Bronchial epithelial cell (primary cell): ENCODE measurements at places on chromosomes 7 and 10.

DNA sequence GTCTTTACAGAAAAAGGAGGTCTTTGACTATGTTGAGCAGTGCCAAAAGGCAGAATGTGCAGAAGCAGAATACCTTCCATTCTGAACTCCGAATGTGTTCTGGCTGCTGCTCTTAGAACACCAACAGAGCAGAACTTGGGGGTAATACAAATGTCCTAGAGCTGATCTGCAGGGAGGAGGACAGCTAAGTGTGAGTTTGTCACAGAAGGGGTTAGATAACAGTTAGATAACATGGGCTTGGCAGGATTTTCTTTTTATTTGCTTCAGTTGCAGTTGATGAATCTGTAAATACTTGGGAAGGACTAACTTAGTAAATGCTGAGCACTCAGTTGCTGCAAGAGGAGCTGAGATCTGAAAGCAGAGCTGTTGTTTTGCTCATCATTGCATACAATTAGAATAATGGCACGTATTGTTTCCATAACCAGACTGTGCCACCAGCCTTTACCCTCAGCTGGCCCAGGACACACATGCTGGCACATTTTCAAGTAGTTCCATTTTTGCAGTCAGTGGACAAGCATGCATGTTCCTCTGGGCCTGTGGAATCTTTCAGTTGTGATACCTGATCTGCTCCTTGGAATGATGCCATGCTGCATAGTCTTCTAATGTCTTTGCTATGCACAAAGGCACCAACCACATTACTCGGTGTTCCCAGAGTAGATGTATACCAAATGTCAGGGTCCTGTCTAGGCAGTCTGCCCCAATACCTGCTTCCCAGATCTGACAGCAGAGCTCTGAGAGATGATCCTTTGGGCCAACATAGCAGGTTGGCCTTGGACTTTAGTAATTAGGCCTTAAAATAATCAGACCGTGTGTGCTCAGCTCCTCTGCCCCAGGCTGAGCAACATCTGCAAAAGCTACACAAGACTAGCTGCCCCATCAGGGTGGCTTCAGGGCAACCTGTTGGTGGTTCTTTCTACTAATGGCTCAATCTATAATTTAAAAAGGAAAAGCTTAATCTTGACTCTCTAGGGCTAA lies 55.7 kb downstream of the GSDME start:
- DNase-seq = peak; percentile 83

GRCh38 chr7:9498303-9498702 lies 1064.9 kb downstream of the NXPH1 start:
- no peak for DNase-seq

DNA sequence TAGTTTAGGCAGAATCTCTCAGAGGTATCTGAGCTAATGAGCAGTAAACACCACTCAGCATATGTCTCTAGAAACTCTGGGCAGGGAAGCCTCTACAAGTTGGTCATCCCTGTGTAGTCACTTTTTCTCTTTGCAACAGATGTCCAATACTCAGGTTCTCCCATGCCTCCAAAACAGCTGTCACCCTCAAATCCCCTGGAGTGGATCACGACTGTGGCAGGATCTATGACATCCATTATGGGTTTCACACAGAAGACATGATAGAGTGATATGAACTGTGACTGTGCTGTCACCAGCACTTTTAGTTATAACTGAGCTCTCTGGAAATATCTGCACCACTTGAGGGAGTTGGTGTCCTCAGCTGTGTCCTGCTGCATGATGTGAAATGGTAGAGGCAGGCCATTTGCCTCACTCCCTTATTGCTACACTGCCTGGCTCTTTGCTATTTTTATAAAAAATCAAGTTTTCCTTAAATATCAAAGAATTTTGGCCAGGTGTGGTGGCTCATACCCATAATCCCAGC lies 24.1 kb upstream of the ZNRF2 start:
- no peak for DNase-seq

GRCh38 chr7:98228801-98229200 lies 17.6 kb downstream of the BHLHA15 start:
- DNase-seq = no peak

DNA sequence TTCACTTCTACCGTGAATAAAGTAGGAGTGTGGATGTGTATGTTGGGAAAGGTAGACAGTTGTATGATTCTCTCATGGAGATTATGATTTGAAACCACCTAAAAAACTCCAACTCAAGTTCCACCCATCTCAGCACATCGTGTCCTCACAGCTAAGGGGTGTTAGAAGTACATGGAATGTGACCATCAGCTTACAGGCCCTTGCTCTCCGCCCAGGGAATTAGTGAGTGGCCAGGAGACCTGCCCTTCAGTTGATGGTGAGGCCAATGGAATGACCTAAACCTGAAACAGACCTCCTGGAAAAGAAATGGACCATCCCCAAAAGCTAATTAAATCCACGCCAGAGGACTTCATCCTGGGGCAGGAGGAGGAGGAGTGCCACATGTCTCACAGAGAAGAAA lies 2.1 kb upstream of the WNT2 start:
- no peak for DNase-seq

- DNase-seq = no peak
These were observed 27.8 kb downstream of the CHST15 start for GRCh38 chr10:124065382-124066125.

DNA sequence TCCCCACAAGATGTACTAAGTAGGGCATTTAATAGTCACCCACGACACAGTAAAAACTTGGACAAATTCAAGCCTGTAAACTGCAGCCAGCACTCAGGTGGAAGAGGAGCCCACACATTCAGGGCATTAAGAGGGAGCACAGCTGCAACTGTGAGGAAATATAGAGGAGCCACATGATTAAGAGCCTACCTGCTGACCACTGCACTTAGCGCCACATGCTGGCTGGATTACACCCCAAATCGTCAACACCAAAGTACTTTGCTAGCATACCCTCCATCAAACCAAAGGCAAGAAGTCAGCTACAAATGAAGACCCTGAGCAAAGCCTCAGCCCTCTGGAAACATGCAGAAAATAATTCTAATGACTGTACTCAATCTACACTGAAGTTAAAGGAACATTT lies 322.3 kb upstream of the PLXDC2 start:
- no peak for DNase-seq

DNA sequence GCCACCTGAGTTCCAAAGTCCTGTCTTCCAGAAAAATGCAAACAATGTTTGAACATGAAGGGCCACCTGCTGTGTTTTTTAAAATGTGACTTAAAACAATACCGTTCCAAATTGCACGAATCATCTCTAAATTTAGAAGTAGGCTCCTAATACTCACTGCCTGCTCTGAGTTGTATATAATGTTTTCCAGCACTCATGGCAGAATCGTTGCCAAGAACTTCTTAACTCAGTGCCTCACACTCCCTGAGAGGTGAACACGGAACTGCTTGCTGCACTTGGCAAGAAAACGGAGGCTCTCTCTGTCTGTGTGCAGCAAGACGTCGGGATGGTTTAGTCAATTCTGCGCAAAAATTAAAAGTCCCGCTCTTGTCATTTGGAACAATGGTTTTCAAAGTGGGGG lies 757.3 kb upstream of the AUTS2 start:
- DNase-seq = no peak

DNA sequence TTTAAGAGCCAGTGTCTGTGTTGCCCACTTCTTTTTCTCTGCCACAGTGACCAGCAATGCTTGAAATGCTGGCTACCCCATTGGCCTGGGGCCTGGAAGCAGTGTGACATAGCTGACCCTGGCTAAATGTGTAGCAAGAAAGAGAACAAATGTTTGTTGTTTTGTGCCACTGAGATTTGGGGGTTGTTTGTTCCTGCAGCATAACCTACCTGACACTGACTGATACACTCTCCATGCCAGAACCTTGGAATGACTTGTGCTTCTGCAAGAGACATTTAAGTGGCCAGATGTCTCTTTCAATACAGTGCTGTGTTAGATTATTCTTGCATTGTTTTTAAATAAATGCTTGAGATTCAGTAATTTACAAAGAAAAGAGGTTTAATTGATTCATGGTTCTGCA lies 411.5 kb downstream of the TYW1 start:
- no peak for DNase-seq

DNA sequence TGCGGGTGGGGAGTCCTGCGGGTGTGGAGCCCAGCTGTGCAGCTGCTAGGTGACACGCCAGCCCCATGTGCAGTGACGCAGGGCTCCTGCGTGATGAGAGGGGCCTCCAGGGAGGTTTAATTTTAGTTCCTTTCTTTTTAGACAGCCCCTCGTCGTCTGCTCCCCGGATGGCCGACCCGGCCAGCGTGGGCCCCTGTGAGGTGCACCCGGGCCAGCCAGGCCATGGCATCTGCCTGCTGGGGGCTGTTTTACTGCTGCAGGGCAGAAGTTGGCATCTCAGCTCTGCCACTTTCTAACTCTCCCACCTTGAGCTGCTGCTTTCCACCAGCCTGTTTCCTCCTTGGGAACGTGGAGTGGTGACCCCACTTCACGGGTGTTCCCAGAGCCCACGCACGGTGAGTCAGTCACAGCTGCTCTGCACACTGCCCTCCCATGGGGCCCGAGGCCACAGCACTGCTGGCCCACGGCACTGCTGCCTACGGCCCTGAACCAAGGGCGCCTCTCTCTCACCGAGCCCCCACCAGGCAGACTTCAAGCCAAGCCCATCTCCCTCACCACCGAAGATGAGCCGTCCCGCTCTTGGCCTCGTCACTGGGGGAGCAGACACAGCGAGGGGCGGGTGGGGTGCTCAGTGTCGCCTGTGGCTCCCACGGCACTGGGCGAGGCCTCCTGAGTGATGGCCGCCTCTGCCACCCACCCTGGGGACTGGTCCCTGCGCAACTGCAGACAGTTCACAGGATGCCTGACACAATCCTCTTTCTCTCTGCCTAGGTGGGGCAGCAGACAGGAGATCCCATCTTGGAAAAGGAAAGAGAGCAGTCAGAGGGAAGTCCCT lies 21.3 kb downstream of the CYP2W1 start:
- DNase-seq = no peak

GRCh38 chr10:69661414-69662172 lies 31.5 kb downstream of the FAM241B start:
- DNase-seq = no peak

GRCh38 chr7:132604121-132604520 lies 27.9 kb upstream of the PLXNA4 start:
- DNase-seq = no peak

GRCh38 chr7:151732834-151733592 lies 143.9 kb downstream of the PRKAG2 start:
- DNase-seq = peak; percentile 14

GRCh38 chr7:150867605-150868004 lies 15.3 kb downstream of the AOC1 start:
- DNase-seq = no peak

DNA sequence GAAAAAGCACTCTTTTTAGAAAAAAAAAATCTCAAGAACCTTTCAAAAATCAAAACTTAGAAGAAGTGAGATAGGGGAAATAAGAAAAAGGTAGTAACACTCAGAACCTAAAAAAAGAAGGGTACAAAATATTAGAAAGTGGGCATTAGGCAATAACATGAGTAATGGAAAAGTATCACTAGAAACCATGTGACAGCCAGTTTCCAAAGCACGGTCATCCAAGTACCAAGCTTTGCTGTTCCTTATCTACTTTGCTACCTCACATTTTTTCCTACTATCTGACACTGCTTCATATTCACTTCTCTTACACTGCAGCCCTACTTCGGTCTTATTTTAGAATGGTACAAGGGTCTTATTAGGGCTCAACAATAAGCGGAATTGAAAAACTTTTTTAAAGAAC lies 30.3 kb downstream of the IMMP2L start:
- DNase-seq = peak; percentile 19

DNA sequence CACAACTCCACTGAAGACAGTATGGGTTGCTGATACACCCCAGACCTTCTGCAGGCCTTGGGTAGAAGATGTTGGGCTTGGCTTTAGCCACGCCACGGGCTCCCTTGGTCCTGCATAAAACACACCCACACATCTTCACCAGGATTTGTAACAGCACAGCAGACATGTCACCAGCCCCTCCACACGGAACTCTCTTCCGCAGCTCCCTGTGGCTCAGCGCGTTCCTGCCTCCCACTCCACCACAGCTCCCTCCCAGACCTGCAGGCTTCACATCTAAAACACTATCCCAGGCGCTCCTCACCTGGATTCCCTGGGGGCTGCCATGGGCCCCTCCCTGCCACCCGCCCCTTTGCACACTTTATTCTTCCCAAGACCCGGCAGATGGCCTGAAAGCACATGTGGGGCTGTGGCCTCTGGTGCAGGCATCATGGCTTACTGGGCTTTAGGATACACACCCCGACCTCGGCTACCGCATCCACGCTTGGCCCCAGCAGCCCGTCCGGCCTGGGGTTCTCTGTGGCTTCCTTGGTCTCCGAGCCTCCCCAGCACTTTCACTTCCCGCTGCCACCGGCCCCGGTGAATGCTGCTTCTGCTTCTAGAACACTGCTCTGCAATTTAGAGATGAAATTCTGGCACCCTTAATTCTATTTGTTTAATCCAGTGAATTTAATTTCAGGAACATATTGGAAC lies 432.9 kb downstream of the DNAJB6 start:
- no peak for DNase-seq

DNA sequence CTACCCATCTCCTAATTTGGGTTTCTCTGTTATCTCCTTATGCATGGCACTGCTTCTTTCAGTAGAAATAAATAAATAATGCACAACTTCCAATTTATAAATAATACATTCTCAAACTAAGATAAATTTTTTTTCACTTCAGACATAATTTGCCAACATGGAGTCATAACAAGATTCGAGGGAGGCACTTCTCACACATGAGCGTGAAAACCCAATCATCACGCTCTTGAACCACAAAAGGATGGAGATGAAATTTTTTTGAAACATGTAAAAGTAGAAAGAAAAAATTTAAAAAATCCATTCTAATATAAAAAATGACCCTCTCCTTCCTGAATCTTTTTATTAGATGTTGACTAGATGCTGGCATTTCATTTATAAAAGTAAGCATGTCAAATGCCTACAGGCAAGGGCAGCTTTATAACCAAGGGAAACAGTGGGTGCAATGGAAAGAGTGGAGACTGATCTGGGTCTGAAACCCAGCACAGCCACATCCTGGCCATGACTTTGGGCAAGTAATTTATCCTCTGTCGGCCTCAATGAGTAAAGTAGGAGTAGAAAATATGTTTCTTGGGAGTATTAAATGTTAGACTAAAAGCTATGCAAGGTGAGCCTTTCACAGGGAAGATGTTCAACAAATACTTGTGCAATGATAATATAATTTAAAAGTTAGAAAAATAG lies 185.0 kb downstream of the STK31 start:
- no peak for DNase-seq

DNA sequence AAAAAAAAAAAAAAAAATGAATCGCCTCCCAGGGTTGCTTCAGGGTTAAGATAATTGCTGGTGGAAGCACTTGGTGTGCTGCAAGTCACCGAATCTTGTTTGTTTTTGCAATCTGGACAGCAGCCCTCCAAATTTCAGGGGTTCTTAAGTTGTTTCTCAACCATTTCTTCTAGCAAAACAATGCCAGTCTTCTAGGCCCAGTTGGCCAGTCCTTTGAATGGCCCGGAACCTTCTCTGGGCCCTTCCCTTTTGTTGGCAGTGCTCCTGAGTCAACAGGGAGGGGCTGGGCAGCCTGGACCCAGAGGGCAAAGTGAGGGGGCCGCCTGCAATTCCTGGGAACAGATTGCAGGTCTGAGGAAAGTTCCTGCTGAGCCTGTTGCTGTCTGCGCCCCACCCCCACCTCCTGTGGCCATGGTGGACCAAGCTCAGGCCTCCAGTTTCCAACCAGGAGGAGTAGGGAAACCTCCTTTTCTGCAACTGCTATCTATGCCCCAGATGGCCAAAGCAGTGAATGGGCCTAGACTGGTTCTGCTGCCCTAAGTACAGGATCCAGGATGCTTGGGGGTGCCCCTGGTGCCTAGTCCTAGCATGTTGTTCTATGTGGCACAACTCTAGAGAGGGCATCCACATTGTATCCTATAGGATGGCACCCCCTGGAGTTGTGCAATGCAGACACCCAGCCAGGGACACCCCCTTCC lies 31.4 kb upstream of the PDCD4 start:
- no peak for DNase-seq

GRCh38 chr7:50614721-50615518 lies 49.7 kb upstream of the DDC start:
- DNase-seq = peak; percentile 13
